Peyer's patch (tissue), 4 donors: ENCODE measurements at places on chromosomes 7 and 10. TPM values are rescaled to one million over a fixed set of nuclear protein-coding genes. Genes with fewer than 3 reads are reported as not detected.

ERCC6 gene
- total RNA-seq, result 17.9 TPM

- no peak for DNase-seq
- no peaks in the 10 kb centered on the region for H3K4me1 ChIP-seq
- no peak overlapping the region for H3K27ac ChIP-seq
- H3K36me3 ChIP-seq, result no peaks in the 10 kb centered on the region
- no peak overlapping the region for H3K4me3 ChIP-seq
Measured at GRCh38 chr7:33500703-33501701, 371.6 kb downstream of the BBS9 start.

DNA sequence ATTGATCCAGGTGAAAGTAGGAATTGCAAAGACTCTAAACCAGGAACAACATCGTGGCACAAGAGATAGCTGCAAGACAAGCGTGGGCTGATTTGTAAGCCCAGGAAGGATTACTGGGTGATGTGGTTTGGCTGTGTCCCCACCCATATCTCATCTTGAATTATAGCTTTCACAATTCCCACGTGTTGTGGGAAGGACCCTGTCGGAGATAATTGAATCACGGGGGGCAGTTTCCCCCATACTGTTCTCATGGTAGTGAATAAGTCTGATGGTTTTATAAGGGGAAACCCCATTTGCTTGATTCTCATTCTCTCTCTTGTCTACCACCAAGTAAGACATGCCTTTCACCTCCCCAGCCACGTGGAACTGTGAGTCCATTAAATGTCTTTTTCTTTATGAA lies 59.5 kb downstream of the ST8SIA6 start:
- no peaks in the 10 kb centered on the region for H3K4me1 ChIP-seq
- H3K4me3 ChIP-seq, result no peak overlapping the region
- H3K27ac ChIP-seq, result no peak overlapping the region
- no peak for DNase-seq

TMEM236 gene
- 99.1 TPM for total RNA-seq

- peaks cover 14% of the 10 kb centered on the region for H3K4me1 ChIP-seq
- DNase-seq, result no peak
- no peak overlapping the region for H3K4me3 ChIP-seq
- no peaks in the 10 kb centered on the region for H3K27me3 ChIP-seq
- H3K27ac ChIP-seq, result no peak overlapping the region
Measured at GRCh38 chr10:95297402-95297801, 6.6 kb upstream of the PDLIM1 start.

DNA sequence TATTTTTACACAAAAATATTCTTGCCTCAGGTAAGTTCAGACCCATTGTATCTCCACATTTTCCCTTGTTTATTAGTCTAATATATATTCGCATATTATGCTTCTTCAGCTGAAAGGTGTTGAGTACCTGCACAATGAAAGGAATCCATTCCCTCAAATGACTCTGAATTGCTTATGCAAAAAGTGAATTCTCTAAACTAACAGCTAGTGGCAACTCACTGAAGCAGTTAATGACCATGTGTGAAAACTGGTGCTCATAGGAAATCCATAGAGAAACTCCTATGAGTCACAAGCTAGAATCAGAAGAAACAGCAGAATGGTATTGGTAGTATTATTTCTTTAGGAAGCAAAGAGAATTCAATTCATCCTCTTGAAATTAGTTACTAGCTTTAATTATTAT lies 33.5 kb upstream of the RNF148 start:
- DNase-seq, result no peak
- H3K27me3 ChIP-seq, result no peaks in the 10 kb centered on the region
- no peaks in the 10 kb centered on the region for H3K36me3 ChIP-seq
- H3K27ac ChIP-seq, result no peak overlapping the region
- no peak overlapping the region for H3K4me3 ChIP-seq

IQUB gene
- not detected for total RNA-seq

- no peaks in the 10 kb centered on the region for H3K27me3 ChIP-seq
- no peaks in the 10 kb centered on the region for H3K4me1 ChIP-seq
- no peak overlapping the region for H3K4me3 ChIP-seq
- no peak for DNase-seq
Measured at GRCh38 chr7:66330961-66331360, 125.8 kb downstream of the TPST1 start.

GRCh38 chr7:122724366-122724765 lies 21.6 kb upstream of the RNF148 start:
- H3K4me3 ChIP-seq, result no peak overlapping the region
- DNase-seq, result no peak
- no peaks in the 10 kb centered on the region for H3K27me3 ChIP-seq
- no peaks in the 10 kb centered on the region for H3K4me1 ChIP-seq
- H3K27ac ChIP-seq, result no peak overlapping the region
- H3K36me3 ChIP-seq, result no peaks in the 10 kb centered on the region

DNA sequence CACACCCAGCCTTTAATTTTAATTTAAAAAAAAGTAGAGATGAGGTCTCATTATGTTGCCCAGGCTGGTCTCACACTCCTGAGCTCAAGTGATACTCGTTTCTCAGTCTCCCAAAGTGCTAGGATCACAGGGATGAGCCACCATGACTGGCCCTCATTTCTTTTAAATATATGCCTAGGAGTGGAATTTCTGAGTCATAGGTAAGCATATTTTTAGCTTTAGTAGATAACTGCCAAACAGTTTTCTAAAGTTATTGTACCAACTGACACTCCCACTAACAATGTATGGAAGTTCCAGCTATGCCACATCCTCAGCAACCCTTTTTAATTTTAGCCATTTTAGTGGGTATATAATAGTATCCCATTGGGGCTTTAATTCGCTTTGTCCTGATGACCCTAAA lies 13.8 kb upstream of the PPIF start:
- H3K4me1 ChIP-seq, result peaks cover 6% of the 10 kb centered on the region
- DNase-seq, result no peak
- no peak overlapping the region for H3K27ac ChIP-seq
- H3K27me3 ChIP-seq, result no peaks in the 10 kb centered on the region
- H3K36me3 ChIP-seq, result no peaks in the 10 kb centered on the region

PLXDC2 gene
- 43.2 TPM for total RNA-seq

GRCh38 chr10:70119623-70120022 lies 13.0 kb downstream of the AIFM2 start:
- H3K36me3 ChIP-seq, result no peaks in the 10 kb centered on the region
- no peaks in the 10 kb centered on the region for H3K27me3 ChIP-seq
- no peak overlapping the region for H3K27ac ChIP-seq
- DNase-seq, result no peak
- no peak overlapping the region for H3K4me3 ChIP-seq
